Osteocyte (in vitro differentiated cells): ENCODE measurements at places on chromosomes 6 and 20. TPM values are rescaled to one million over a fixed set of nuclear protein-coding genes. Genes with fewer than 3 reads are reported as not detected.

- DNase-seq: no peak
- H3K4me1 ChIP-seq: peaks cover 3% of the 10 kb centered on the region
- no peak overlapping the region for H3K27ac ChIP-seq
These were observed 859.7 kb downstream of the EPHA7 start for GRCh38 chr6:92559611-92560010.

DNA sequence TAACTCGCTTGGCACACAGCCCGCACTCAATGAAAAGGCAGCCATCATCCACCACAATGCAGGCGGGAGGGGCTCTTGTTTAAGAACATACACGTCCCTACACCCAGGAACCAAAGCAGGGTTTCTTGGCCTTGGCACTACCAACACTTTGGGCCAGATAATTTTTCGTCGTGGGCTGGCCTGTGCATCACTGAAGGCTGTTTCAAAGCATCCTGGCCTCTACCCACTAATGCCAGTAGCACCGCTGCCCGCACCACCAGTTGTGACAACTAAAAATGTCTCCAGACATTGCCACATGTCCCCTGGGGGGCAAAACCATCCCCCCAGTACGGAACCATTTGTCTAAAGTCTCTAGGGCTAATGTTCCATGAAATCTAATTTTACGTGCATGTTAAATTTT lies 13.0 kb downstream of the UQCC2 start:
- no peaks in the 10 kb centered on the region for H3K27me3 ChIP-seq
- peaks cover 12% of the 10 kb centered on the region for H3K36me3 ChIP-seq
- no peak overlapping the region for H3K27ac ChIP-seq
- peaks cover 49% of the 10 kb centered on the region for H3K4me1 ChIP-seq

- no peaks in the 10 kb centered on the region for H3K4me1 ChIP-seq
- H3K4me3 ChIP-seq: no peak overlapping the region
- no peak overlapping the region for H3K27ac ChIP-seq
- peaks cover 8% of the 10 kb centered on the region for H3K36me3 ChIP-seq
- no peak for DNase-seq
These were observed 18.3 kb downstream of the CDC40 start for GRCh38 chr6:110198561-110198960.

DNA sequence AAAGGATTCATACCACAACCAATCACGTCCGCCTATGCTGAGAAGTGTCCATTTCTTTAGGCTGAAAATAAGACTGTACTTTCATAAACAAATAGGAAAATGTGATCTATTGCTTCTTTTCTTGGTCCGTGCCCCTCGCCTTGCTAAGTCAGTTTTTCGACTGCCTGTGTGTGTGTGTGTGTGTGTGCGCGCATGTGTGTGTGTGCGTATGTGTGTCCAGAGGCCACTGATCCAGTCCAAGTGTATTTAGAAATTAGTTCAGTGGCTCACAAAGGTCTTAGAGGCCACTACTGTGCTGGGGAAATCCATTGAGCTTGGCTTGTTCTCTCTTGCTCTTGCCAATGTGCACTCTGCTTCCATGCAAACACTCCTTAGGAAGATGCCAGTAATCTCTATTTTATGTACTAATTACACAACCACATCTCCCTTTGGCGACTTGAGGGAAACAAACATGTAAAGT lies 50.5 kb downstream of the SLC22A23 start:
- no peaks in the 10 kb centered on the region for H3K27me3 ChIP-seq
- no peak for DNase-seq
- no peak overlapping the region for H3K27ac ChIP-seq

DNA sequence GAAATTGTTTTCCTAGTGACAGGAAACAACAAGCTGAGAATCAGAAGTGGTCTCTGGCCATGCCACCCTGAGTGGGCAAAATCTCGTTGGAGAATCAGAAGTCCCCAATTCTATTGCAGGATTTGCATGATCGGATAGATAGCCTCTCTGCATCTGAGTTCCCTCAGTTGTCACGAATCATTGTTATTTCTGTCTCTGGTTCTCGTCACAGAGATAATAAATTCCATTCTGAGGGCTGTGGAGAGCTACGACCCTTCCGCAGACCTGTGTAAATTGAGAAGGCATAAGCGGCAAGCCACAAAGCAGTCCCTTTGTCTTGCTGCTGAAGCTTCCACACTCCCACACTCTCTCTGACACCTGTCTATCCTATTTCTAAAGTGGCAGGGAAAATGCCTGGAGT lies 102.4 kb upstream of the CNR1 start:
- no peaks in the 10 kb centered on the region for H3K27me3 ChIP-seq
- H3K36me3 ChIP-seq: no peaks in the 10 kb centered on the region
- no peak overlapping the region for H3K4me3 ChIP-seq

- H3K27ac ChIP-seq: no peak overlapping the region
- no peak overlapping the region for H3K4me3 ChIP-seq
- H3K4me1 ChIP-seq: peaks cover 37% of the 10 kb centered on the region
- no peaks in the 10 kb centered on the region for H3K27me3 ChIP-seq
These were observed 11.7 kb downstream of the PARD6B start for GRCh38 chr20:50743087-50743486.

- peak overlapping the region; percentile 89 for H3K27ac ChIP-seq
- no peaks in the 10 kb centered on the region for H3K36me3 ChIP-seq
- peak overlapping the region; percentile 15 for H3K4me3 ChIP-seq
- H3K4me1 ChIP-seq: peaks cover 59% of the 10 kb centered on the region
These were observed 197.0 kb downstream of the SIM1 start for GRCh38 chr6:100267721-100268123.

Gene CNR1
- not detected in 2 replicates for total RNA-seq

Gene TCP11
- 0.43 TPM in 1 of 2 replicates, not detected in the other for total RNA-seq

Gene C6orf141
- total RNA-seq: not detected in 2 replicates

Gene TSBP1
- total RNA-seq: not detected in 2 replicates
